A673 (cell line): ENCODE measurements at places on chromosomes 2 and 18. TPM values are rescaled to one million over a fixed set of nuclear protein-coding genes. Genes with fewer than 3 reads are reported as not detected.

DNA sequence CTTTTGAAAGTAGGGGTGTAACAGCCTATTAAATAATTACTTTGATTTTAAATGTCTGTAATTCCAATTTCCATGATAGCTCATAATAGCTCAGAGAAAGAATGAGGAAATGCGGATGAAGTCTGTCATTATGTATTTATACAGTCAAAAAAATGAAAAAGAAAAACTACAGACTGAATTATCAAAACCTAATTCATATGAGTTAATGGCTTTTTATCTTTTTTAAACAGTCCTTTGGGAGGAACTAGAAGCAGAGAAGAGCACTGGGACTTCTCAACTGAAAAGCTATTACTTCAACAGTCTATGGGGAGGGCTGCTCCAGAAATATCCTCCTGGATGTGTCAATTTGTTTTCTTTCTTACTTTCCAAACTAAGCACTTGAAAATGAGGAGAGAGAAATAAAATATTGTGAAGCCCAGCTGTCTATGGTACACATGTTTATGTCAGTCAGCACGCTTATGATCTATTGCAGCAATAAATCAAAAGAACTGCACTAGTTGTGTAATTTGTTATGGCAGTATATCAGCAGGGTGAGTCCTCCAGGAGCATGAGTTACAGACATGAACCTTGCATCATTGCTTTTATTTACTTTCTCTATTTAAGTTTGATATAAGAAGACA lies 1550.2 kb downstream of the LRP1B start:
- no peak for DNase-seq
- no peak overlapping the region for H3K4me3 ChIP-seq
- H3K27ac ChIP-seq, result no peak overlapping the region
- no peaks in the 10 kb centered on the region for H3K27me3 ChIP-seq
- H3K4me1 ChIP-seq, result peaks cover 6% of the 10 kb centered on the region

DNA sequence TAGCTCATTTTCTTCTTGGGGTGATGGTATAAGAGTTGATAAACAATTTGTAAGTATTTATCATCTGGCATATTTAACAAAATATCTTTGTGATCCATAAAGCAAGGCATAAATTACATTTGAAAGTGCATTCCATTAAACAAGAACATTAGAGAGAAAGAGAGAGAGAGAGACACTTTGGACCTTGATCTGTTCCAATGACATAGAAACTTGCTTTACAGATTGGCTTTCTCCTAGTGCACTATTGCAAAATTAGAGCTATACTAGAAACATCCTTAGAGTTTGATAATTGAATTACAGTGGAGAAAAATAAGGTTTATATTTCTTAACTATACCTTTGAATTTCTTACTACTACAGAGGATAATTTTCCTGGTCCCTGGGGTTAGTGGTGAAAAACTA lies 5.7 kb upstream of the ACADL start:
- no peak for DNase-seq
- H3K4me1 ChIP-seq, result no peaks in the 10 kb centered on the region
- H3K27ac ChIP-seq, result no peak overlapping the region
- H3K36me3 ChIP-seq, result no peaks in the 10 kb centered on the region
- peaks cover 11% of the 10 kb centered on the region for H3K27me3 ChIP-seq
- H3K4me3 ChIP-seq, result no peak overlapping the region

GRCh38 chr18:11105463-11105862 lies 43.9 kb downstream of the PIEZO2 start:
- DNase-seq, result no peak
- H3K4me3 ChIP-seq, result no peak overlapping the region
- no peaks in the 10 kb centered on the region for H3K27me3 ChIP-seq
- H3K27ac ChIP-seq, result no peak overlapping the region
- no peaks in the 10 kb centered on the region for H3K4me1 ChIP-seq
- H3K36me3 ChIP-seq, result no peaks in the 10 kb centered on the region

Gene TMEFF2
- 6.0 and 7.0 TPM in 2 replicates for total RNA-seq

- H3K36me3 ChIP-seq, result no peaks in the 10 kb centered on the region
- no peaks in the 10 kb centered on the region for H3K27me3 ChIP-seq
- DNase-seq, result no peak
- H3K4me1 ChIP-seq, result no peaks in the 10 kb centered on the region
- H3K4me3 ChIP-seq, result no peak overlapping the region
Measured at GRCh38 chr2:97708048-97708380, 5.4 kb upstream of the ZAP70 start.

DNA sequence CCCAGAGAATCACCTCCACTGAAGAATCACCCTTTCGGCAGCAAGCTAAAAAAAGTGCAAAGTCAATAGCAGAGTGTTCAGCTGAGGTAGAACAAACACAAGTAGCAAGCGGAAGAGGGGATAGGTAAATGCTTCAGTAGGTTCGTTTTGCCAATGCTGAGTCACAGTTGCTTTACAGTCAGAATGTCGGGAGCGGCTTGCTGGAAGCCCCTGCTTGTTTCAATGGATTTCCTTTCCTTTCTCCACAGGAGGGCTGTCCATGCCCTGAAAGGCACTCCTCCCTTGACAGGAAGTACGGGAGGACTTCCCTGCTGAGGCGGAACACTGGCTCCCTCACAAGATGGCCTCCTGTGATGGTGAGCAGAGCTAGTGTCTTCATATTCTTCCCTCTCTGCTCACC lies 146.2 kb upstream of the LYPD1 start:
- H3K36me3 ChIP-seq, result no peaks in the 10 kb centered on the region
- H3K27me3 ChIP-seq, result no peaks in the 10 kb centered on the region
- peak; percentile 72 for DNase-seq

DNA sequence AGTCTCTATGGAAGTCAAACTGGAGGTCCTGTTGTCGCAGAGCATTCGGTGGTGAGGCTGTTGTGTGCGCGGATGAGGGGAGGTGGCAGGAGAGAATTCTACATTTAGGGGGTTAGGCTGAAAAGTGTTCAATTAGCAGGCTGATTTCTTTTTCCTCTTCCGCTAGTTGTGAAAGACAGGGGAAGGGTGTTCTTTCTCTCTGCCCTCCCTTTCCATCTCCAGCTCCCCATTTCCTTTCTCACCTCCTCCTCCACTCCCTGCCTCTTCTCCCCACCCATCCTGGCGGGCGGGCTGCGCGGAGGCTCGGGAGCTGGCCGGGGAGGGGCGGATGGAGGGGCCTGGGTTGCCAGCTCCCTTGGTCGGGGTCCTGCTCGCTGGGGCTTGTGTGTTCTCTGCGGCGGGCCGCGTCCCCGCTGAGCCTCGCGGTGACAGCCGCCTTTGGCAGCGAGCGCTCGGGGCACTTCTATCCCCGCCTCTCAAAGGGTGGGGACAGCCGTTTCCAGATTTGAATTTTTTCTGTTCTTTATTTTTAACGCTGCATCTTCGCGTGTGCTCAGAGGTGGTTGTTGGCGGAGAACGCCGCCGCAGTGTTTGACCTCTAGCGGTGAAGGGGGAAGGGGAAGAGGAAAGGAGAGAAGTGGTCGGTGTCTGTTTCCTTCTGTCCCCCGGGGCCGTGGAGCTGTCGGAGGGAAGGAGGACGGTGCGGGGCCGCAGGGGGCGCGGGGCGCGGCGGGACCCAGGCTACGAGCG lies 3.6 kb downstream of the SOX11 start:
- H3K4me3 ChIP-seq, result peak overlapping the region; percentile 86
- peak overlapping the region; percentile 83 for H3K27ac ChIP-seq
- H3K36me3 ChIP-seq, result peaks cover 4% of the 10 kb centered on the region
- H3K27me3 ChIP-seq, result no peaks in the 10 kb centered on the region
- peak; percentile 81 for DNase-seq
- H3K4me1 ChIP-seq, result peaks cover 22% of the 10 kb centered on the region

Gene LCLAT1
- 31.7 and 35.3 TPM in 2 replicates for total RNA-seq

DNA sequence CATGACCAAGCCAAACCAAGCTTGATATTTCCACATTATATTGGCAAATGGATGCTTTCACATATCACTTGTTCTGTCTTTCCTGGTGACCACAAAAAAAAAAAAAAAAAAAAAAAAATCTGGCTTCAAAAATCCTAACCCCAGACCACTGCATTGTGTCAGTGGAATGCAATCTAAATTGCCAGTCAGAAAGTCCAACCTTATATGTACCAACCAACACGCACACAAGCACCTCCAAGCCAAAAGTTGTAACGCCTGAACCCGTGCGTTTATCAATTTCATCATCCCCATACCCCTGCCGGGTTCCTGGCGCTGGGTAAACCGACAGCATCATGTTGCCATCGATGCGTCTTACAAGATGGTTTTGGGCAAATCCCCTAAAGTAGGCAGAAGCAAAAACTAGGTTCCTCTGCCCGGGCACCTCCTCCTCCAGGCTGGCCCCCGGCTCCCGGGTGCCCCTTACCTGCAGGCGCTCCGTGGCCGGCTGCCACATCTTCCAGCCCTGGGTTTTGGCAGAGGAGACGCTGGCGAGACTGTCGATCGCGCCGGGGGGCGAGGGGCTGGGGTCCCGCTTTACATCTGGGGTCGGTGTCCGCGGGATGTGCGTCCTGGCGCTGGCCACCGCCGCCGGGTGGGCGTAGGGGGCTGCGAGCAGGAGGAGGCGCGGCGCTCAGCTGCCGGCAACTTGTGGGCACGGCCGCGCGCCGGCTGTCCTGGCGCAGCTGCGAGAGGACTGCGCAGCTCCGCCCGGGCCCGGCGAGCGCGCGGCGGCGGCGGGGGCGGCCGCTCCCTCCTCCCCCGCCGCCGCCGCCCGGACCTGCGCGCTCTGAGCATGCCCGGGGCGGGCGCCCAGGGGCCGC lies at the start of gene PID1:
PID1 (minus strand) TSS at position 737 of the 860 bp plus-strand sequence; CDS start at position 493, 244 bp downstream.
- peak within 1 kb of the TSS; percentile 46 for H3K4me3 ChIP-seq
- no peaks in the 10 kb centered on the region for H3K36me3 ChIP-seq
- no peak within 1 kb of the TSS for H3K27ac ChIP-seq
- H3K27me3 ChIP-seq, result peaks cover 7% of the 10 kb centered on the region
- peaks cover 5% of the 10 kb centered on the region for H3K4me1 ChIP-seq

Gene IL1RL2
- not detected in 2 replicates for total RNA-seq

Gene PLCL1
- not detected in 2 replicates for total RNA-seq

Gene TUBA3E
- not detected in 2 replicates for total RNA-seq

DNA sequence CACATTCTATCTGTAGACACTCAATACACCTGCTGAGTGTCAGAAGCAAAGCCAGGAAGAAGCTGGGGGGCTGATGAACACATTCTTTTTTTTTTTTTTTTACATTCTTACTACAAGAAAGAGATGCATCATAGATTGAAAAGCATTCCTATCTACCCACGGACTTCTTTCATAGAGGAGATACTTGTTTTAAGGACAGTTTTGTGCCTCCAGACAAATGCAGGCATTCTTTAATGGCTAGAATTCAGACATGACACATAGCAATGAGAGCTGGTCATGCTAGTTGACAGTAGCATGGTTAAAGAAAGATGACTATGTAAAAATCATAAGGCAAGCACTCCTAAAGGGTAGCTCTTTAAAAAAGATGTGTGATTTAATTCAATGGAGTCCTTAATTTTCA lies 110.2 kb downstream of the EPHA4 start:
- no peak overlapping the region for H3K27ac ChIP-seq
- no peaks in the 10 kb centered on the region for H3K36me3 ChIP-seq
- no peak overlapping the region for H3K4me3 ChIP-seq
- DNase-seq, result no peak
- no peaks in the 10 kb centered on the region for H3K4me1 ChIP-seq

Gene OTX1
- 1.1 and 2.1 TPM in 2 replicates for total RNA-seq

DNA sequence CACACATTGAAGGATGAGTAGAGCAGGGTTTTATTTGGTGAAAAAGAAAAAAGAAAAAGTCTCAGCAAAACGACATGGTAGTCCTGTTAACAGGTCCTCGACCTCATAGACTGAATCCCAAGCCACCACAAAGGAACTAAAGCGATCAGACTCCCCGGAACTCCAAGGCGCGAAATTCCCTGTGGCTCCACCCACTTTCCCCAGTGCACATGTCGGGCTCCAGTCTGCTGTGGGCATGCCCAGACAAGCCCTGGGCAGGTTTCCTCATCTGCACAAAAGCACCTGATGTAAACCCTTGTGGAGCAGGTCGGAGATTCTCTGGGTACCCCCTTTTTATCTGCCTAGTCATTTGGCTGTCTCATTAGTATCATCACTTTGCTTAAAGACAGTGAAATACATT lies 170.7 kb upstream of the FSIP2 start:
- H3K36me3 ChIP-seq, result no peaks in the 10 kb centered on the region
- H3K4me3 ChIP-seq, result no peak overlapping the region

Gene CEP76
- 20.5 and 22.3 TPM in 2 replicates for total RNA-seq

DNA sequence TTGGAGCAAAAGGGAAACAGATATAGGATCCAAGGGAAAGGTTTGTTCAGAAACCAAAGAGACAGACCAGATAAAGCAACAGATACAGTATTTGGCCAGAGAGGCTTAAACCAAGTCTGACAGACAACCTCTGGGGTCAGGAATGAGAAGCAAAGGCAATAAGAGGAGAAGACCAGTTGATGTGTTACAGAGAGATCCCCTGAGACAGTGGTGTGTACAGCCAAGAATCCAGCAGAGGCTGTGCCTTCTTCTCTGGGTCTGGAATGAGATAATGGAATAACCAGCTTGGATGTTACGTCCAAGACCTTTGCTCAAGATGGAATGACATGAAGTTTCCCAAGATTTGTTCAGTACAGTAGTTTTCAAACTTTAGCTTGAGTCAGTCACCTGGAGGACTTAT lies 61.1 kb downstream of the MDH1 start:
- H3K4me3 ChIP-seq, result no peak overlapping the region
- H3K36me3 ChIP-seq, result no peaks in the 10 kb centered on the region
- H3K27me3 ChIP-seq, result peaks cover 11% of the 10 kb centered on the region
- H3K4me1 ChIP-seq, result no peaks in the 10 kb centered on the region

DNA sequence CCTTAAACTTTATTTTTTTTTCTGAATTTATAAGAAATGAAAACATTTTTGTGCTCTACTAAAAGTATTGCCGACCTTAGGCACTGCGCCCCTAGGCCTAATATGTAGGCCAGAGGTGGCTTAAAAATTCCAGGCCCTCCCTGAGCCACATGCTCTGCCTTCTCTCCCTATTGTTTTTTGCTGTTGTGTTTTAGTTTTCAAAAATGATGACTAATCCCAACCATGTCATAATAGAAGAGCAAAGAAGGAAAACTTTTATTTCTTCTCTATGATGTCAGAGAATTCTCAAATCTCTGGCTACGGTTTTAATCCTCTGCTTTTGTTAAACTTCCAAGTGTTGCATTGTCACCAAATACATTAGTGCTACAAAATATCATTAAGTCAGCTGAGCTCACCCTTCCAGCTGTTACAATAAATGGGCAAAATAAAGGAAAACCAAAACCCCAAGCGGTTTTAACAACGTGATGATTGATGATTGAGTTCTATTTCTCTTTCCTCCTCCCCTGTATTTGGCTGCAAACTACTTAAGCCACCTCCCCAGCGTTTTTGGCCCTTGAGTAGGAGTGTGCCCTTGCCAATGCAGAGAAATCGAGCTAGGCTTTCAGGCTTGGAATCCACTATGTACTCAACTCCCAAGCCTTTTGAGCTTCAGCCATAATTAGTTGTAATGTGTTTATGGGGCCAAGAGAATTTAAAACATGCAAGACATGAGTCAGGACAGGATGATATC lies 163.5 kb upstream of the POU3F3 start:
- no peak overlapping the region for H3K27ac ChIP-seq
- DNase-seq, result no peak
- no peaks in the 10 kb centered on the region for H3K36me3 ChIP-seq
- no peak overlapping the region for H3K4me3 ChIP-seq
- H3K27me3 ChIP-seq, result no peaks in the 10 kb centered on the region

Gene GAREM1
- total RNA-seq, result 8.4 and 9.5 TPM in 2 replicates

Gene TMEM182
- total RNA-seq, result 2.9 and 3.2 TPM in 2 replicates
